ENCODE measurements at places on chromosomes 6 and 20.

- DNase-seq = no peak
Observed at GRCh38 chr6:47403056-47403455, 74.5 kb upstream of the CD2AP start.

DNA sequence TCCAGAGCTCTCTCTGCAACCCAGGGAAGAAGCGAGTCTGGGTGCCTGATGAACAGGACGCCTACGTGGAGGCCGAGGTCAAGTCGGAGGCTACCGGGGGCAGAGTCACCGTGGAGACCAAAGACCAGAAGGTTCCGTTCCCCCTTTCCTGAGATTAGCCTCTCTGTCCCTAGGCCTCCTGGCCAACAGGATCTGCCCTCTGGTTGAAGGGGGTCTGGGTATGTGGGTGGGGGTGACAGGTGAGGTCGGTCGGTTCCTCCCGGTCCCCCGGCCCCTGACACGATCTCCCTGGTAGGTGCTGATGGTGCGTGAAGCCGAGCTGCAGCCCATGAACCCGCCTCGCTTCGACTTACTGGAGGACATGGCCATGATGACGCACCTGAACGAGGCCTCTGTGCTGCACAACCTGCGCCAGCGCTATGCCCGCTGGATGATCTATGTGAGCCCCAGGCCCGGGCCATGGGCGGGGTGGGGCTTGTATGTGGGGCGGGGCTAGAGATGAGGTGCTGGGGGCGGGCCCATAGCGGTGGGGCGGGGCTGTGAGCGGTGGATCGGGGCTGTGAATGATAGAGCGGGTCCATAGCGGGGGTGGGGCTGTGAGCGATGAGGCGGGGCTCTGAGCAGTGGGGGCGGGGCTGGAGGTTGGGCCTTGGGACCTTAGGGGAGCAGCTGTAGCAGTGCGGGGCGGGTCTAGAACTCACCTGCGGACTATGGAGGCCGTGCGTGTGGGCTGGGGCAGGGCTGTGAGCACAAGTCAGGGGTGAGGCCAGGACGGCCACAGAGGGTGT is 23.9 kb downstream of the MYH7B start:
- no peak for DNase-seq

DNA sequence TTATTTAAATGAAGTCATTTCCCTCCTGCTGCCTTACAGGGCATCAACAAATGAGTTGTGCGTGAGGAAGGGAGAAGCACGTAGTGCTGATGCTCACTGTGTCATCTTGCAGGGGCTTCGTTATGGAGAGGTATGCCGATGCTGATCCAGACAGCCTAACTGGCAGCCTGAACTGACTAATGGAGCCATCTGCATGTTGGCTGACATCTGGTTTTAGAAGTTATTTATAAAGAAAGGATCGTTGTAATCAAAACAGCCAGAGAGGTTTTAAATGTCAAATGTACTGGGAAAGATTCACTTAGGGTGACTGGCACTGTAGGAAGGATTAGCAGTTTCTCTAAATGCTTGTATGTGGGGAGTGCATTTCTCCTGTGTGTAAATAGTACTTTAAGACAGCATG is 54.6 kb downstream of the FARS2 start:
- no peak for DNase-seq

DNA sequence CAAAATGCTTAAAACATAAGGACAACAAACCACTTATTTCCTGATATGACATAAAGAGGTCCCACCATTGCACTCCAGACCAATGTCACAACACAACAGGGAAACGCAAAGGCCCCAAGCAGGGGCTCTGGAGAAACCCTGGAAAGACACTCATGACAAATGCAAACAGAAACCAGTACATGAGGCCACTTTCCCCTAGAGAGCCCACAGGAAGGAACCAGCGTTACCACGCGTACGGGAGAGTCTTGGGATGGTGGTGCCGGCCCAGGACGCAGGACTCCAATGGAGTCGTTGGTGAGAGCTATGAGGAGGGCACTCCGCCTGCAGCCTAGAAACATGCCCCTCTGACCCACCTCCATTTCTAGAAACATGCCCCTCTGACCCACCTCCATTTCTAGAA is 20.2 kb downstream of the GMEB2 start:
- no peak for DNase-seq

DNA sequence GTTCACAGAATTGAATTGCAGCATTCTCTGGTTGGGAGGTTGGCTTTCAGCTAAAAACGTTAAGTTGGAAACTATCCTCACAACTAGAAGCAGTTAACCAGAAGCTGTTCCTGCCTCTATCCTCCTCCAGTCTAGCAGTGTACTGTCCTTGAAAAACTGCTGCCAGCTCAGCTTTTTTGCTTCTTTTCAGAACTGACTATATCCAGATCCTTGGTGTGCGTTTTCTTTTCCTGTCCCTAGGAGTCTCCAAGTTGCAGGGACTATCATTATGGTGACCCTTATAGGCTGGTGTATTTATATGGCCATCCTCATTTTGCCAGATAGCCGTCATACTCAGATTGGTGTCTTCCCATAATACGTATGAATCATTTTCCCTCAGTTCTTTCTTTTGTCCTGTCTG is 5.5 kb downstream of the ITCH start:
- DNase-seq = no peak

DNA sequence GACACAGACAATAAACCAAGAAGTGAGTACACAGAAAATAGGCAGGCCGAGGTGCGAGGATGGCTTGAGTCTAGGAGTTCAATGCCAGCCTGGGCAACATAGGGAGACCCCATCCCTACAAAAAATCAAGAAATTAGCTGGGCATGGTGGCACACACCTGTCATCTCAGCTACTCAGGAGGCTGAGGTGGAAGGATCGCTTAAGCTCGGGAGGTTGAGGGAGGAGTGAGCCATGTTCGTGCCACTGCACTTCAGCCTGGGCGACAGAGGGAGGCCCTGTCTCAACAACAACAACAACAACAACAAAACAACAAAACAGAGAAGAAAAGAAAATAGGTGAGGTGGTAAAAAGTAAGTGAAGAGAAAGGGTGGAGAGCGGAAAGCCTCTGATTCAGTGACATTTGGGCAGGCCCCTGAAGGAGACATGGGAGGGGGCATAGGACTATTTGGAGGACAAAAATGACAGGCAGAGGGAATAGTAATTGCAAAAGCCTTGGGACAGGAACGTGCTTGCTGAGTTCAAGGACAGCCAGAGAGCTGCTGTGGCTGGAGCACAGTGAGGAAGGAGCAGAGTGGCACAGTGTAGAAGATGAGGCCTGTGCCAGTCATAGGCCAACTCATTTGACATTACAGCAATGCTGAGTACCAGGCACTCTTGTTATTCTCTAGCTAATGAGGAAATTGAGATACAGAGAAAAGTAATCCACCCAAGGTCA is 160.6 kb downstream of the VEGFA start:
- DNase-seq = no peak

GRCh38 chr6:148934961-148935360 is 188.1 kb downstream of the UST start:
- no peak for DNase-seq

GRCh38 chr6:17580518-17581048 is 19.5 kb upstream of the FAM8A1 start:
- peak; percentile 6 for DNase-seq

DNA sequence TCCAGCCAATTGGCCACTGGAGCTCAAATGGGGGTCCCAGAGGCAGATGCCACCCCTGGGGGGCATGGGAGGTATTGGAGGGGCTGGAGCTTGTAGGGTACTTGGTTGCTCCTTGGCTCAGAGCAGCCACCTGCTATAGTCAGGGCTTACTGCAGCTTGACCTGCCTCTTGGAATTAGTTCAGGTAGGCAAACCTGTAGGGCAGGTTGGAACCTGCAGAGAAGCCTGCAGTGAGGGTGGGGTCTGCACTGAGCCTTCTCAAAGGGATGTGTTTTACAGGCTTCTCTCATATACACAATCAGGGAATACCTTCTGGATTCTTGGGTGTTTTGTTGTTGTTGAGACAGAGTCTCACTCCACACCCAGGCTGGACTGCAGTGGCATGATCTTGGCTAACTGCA is 94.2 kb upstream of the MYL9 start:
- no peak for DNase-seq

- no peak for DNase-seq
Observed at GRCh38 chr20:33725607-33726264, 5.6 kb upstream of the PXMP4 start.

- DNase-seq = no peak
Observed at GRCh38 chr6:161407115-161407514, 133.3 kb upstream of the AGPAT4 start.

- no peak for DNase-seq
Observed at GRCh38 chr6:134535831-134536230, 217.9 kb upstream of the SGK1 start.

- no peak for DNase-seq
Observed at GRCh38 chr6:158242071-158242606, 70.1 kb upstream of the TULP4 start.

DNA sequence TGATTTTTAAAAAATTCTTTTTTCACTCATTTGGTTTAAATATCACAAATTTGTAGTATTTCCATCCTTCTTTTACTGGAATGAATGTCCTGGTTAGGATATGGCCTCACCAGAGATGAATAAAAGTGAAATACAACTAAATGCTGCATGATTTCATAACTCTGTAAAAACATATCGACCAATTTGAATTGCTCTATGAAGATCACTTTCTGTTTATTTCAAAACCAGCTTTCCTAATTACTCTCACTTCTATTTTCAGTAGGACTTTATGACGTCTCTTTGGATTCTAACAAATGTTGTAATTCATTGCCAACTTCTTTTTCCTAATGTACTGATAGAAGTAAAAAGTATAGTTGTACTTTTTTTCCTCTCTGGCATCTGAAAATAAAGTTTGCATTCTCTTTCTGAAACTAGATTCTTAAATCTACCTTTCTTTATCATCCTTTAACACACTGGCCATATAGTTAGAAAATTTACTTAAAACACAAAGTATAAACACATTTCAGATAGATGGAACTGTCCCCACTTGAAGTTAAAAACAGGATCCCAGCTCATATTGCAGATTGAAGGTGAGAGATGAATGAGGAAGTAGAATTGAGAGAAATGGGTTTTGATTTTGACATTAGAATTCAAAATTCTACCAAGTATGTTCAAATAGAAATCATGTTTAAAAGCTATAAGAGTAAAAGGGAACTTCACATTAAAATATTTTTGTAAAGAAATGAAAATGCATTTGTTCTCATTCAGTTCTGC is 40.3 kb upstream of the IL20RA start:
- no peak for DNase-seq

DNA sequence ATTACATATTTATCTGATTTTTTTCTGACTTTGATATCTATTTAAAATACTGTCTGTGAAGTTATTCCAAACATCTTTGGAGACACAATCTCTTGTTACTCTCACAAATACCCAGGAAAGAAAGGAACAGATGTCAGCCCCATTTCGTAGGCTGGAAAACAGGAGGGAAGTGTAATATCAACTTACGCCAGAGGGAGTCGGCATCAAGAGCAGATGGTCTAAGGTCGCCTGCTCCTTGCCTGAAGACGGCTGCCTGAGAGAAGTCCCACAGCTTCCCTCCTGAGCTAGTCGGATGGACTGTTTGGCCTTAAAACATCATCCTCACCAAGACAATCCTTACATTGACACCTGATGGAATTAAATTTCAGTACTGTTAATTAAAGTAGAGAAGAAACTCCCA is 13.4 kb downstream of the CST7 start:
- no peak for DNase-seq

DNA sequence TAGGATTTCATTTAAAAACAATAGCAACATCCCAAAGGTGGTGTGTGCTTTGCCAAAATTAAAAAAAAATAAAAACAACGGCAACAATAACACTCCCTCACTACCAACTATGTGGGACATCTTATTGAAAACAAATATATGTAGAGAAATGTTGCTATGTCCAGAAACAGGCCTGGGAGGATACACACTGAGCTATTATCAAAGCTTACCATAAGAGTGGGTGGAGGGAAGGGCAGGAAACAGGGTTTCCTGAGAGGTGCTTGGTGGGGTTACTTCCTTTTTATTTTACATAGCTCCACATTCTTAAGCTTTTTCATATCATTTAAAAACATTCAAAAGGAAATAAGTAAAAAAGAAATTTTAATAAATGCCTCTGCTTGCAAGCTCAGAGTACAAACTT is 150.0 kb upstream of the RIPOR2 start:
- peak; percentile 3 for DNase-seq

- no peak for DNase-seq
Observed at GRCh38 chr20:36070451-36070850, 84.1 kb upstream of the EPB41L1 start.

DNA sequence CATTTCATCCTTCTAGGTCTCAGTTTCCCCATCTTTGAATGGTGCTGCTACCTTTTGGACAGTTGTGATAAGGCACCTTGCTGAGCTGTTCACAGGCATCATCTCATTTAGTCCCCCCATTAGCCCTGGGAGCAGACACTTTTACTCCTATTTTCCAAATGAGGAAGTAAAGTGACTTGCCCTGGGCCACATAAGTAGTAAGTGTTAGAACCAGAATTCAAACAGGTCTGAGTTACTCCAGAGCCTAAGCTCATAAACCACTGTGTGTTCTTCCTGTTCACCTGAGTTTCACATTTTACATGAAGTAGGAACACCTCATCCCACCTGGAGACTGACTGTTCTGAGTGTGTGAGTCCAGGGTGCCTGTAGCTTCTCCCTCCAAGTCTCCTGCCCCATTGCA is 43.5 kb upstream of the EPB41L1 start:
- DNase-seq = no peak

- DNase-seq = no peak
Observed at GRCh38 chr6:86683132-86683908, 254.0 kb upstream of the HTR1E start.

DNA sequence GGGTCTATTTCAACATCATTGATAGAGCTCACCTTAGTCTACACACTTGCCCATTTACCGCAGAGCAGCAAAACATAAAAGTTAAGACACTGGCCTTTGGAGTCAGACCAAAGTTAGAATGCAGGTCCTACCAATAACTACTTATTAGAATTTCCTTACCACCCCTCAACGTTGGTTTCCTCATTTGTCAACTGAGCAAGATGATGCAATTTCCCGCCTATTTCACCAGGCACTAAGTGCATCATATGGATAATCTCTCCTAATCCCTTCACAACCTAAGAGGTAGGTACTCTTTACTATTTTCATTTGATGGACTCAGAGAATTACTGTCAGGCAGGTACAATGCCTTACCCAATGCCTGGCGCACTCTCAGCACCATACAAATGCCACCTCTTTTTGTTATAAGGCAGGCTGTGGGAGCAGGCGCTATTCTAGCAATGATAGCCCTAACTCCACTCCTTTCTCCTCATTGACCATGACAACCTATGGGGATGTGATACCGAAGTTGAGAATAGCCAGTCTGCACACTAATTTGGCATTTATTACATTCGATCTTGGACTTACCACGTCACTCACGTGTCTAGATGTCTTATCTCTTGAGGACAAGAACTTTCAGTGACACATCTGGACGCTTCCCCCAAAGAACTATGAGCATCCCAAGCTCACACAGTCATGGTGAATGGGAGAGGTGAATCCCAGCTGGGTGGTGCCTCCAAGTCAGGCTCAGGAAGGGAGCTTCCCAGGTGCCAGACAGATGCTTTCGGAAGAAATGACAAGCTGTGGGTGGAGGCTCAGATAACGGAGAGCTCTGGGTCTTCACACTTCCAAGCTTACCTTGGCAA is 128.1 kb upstream of the STMND1 start:
- no peak for DNase-seq

DNA sequence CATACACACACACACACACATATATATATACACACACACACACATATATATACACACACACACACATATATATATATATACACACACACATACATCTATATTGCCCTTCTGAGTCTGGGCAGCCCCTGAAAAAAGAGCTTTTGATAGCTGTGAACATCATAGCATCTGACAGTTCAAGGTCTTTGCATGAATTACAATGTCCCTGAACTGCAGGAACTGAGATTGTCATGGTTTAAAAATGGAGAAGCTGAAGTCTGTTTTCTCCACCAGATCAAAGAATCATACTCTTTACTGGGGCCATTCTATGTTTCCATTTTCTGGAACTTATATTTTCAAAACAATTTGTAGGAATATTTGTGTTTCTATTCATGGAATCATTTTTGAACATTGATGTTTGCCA is 189.8 kb downstream of the ZDHHC14 start:
- no peak for DNase-seq

All from central memory CD4-positive, alpha-beta T cell (primary cell).